ENCODE measurements at places on chromosomes 5 and 9. TPM values are rescaled to one million over a fixed set of nuclear protein-coding genes. Genes with fewer than 3 reads are reported as not detected.

Gene TRIO
- 162 TPM for total RNA-seq

Gene MAMDC2
- 0.37 TPM for total RNA-seq

GRCh38 chr9:77018969-77019235 is 553 bp upstream of the FOXB2 start:
- no peak for DNase-seq

DNA sequence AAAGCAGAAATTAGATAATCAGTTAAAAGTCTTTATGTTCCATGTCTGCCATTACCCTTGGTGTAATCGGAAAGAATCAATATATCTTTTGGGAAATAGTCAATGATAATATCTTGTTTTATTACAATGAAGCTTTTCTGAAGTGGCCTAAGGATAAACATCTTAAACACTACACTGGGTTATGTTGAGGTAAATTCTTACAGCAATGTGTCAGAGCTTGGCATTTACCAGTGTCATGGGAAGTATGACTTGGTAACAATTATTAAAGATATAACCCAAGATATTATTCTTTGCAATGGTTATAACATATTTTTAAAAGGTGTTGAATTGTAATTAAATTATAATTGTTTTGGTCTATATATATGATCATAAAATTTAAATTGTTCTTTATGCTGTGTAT is 84.7 kb downstream of the CFAP95 start:
- no peak for DNase-seq

- no peak for DNase-seq
These were observed 22.2 kb upstream of the CREBRF start for GRCh38 chr5:173033923-173034322.

All from HT1080 (cell line).